ENCODE measurements at places on chromosomes 5 and 9. TPM values are rescaled to one million over a fixed set of nuclear protein-coding genes. Genes with fewer than 3 reads are reported as not detected.

DNA sequence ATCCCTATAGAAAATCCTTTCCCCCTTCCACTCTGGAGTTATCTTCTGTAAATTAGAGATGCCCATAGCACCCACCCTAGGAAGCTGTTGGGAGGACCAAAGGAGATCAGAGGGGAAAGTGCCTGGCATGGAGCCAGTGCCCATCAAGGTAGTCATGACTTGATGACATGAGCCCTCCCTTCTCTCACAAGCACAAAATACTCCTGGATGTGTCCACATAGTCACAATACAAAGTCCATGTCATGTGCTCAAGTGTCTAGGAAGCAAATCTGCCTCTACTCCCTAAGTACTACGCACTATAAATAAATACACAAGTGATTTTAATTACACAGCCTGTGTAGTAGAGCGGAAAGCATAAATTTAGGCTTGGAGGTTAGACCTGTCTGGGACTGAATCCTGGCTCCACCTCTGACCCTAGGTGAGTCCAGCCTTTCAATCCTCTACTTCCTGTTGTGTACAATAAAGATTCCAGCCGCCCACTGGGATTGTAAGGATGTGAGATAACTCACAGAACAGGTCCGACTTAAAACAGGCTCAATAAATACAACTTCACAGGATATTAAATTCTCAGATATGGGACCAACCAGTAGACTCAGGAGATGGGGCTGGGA is 30.6 kb downstream of the TTC39B start:
- no peak for DNase-seq

DNA sequence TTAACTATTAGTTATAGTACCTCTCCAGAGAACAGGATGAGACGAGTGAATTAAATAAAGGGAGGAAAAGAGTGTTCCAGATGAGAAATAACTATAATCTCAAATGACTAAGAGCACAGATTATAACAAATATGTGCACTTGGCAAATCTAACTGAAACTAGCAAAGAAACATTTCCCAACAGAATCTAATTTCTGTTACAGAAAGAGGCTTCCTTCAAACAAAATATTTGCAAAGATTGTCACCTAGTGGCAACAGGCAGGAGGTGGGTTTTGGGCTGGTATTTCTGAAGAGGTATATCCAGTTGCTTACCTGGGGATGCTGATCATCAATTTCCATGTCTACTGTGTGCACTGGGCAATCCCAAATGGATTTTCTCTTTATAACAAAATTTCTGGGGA is 5.6 kb upstream of the SPDL1 start:
- peak; percentile 4 for DNase-seq

TAF11L12 gene
- not detected for total RNA-seq

DNA sequence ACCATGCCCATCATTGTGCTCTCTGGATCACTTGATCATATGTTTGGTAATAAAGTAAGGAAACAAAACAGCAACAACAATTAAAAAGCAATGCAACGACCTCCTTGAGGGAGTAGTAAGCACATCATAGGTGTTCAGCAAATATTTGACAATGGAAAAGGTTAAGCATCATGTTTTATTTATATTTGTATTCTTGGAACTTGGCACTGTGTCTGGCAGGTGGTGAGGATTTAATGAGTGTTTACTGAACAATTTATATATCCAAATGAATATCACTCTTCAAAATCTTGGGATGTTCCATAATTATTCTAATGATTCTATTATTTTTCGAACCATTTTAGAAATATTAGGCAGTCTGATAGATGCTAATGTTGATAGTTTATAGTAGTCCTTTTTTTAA is 6.2 kb downstream of the PIP5K1B start:
- DNase-seq = no peak

GRCh38 chr5:63483338-63483737 is 478.9 kb downstream of the HTR1A start:
- DNase-seq = no peak

DNA sequence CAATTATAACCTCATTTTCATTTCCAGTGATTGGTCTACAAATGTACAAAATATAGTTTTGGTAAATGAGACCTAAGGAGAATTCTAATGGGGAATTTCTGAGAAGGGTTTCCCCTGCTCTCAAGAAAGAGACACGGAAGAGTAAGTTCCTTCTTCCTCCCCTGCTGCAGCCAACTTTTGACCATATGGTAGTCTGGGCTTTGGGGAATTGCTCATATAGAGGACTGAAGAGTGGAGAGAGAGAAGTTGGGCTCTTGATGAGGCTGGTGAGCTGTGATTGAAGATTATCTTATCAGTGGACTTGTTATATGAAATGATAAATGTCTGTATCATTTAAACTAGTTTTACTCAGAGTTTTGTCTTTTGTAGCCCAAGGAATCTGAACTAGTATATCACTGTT is 4.3 kb upstream of the LNPEP start:
- no peak for DNase-seq

DNA sequence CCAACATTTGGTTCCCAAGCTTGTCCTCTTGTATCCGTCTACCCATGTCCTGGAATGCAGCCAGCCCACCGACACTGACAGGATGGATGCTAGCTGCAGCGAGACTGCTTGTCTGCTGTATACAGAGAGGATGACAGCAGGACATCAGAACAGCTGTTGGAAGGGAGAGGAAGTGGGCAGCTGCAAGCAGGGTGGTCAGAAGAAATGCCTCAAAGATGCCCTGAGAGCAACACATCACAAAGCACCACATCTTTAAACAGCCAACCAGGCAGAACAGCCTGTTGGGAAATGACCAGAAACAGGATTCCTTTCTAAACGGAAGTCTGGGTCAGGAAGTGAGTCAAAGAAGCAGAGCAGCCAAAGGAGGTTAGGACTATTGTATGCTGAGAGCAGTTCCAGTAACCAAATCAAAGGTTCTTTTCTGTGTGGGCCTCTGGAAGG is 219.1 kb downstream of the NDUFS4 start:
- DNase-seq = peak; percentile 90

- DNase-seq = peak; percentile 67
Measured at GRCh38 chr5:95644351-95645042, 2.1 kb upstream of the RFESD start.

DNA sequence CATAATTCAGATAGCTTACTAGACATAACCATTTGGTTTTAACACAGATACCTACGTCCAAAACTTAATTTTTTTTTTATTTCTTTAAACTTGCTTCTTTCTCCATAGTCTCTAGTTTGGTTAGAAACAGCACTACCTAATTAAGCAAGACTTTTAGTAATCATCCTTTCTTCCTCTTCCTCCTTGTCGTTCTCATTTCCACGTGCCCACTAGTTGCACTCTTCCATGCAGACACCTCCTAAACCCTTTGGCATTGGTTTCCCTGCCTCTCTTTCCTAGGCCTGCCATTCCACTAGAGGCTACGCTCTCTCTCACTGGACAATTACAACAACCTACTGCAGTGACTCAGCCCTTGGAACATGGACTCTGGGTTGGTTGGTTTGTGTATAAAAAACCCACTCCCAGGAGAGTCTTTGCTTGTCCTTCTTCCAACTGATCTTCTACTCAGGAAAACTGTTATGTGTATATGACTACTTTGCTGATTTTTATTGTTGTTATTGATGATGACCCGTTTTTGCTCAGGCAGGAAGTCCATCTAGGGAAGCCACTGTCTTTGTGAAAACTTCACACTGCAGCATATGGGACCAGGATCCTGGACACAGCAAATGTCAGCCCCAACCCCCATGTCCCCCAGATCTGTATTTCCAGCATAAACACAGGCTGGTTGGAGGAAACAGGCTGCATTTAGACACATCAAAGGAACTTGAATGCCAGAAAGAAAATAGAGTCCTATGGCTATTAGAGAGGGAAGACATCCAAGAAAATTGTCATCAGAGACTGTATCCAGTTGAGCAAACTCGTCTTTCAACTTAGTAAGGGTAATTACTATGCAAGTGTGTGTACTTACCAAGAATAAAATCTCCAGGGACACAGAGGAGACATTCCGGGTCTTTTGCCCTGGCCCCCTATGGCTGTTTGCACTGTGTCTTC is 503.2 kb downstream of the GADD45G start:
- no peak for DNase-seq

- DNase-seq = no peak
Measured at GRCh38 chr5:4198461-4198860, 602.8 kb downstream of the IRX1 start.

- no peak for DNase-seq
Measured at GRCh38 chr5:178422400-178422775, 167.8 kb downstream of the COL23A1 start.

- peak; percentile 22 for DNase-seq
Measured at GRCh38 chr9:23606107-23606506, 219.9 kb downstream of the ELAVL2 start.

GRCh38 chr5:36679221-36679989 is 73.0 kb downstream of the SLC1A3 start:
- no peak for DNase-seq

- DNase-seq = no peak
Measured at GRCh38 chr9:133492061-133493021, 13.4 kb upstream of the SLC2A6 start.

DNA sequence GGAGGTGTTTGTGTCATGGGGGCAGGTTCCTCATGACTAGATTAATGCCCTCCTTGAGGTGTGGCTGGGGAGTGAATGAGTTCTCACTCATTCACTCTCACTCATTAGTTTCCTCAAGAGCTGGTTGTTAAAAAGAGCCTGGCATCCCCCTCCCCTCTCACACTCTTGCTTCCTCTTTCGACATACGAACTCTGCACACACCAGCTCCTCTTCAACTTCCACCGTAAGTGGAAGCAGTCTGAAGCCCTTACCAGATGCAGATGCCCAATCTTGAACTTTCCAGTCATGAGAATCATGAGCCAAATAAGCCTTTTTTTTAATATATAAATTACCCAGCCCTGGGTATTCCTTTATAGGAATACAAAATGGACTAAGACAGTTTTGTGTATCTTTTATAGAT is 82.5 kb downstream of the SPRY4 start:
- no peak for DNase-seq

GRCh38 chr5:176541338-176542134 is 4.3 kb upstream of the RNF44 start:
- DNase-seq = peak; percentile 66

PCDHA8 gene
- not detected for total RNA-seq

All from HT1080 (cell line).